Ureter (tissue), 1 donor: ENCODE measurements at places on chromosomes 5 and 9. TPM values are rescaled to one million over a fixed set of nuclear protein-coding genes. Genes with fewer than 3 reads are reported as not detected.

DNA sequence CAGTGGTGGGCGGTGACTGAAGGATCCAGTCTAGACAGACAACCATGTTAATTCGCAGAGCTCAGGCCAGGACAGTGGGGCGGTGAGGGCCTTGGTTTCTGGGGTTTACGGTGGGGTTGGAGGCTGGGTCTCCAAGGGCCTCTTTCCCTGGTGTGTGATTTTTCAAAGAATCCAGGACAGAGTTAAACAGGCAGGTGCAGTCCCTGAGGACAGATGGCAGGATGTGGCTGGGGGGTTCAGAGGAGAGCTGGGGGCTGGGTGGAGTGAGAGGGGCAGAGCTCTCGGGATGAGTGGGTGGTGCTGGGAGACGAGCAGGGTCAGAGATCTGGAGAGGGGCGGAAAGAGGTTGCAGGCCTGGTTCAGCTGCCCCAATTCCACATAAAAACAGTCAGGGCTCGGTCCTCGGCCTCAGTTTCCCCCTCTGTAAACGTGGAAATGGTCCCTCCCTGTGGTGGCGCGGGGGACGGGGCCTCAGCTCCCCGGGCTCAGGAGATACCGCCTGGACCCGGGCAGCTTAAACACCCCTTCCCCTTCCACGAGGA lies 145.9 kb downstream of the GAPVD1 start:
- no peak for DNase-seq

DNA sequence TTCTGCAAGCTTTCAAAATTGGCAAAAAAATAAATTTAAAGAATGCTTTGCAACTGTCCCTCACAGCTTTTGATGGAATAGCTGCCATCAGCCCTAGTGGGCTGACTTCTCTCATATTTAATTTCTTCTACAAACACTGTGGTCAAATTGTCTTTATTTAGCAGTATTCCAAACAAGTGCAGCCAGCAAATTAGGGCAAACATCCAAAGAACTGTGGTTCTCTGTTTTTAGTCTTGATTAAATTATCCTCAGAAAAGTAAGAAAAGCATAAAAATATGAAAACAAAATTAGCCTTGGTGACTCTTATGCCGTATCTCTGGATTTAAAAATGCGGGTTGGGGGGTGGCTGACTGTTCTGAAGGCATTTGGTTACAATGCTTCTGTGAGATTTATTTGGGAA lies 95.8 kb upstream of the RETREG1 start:
- DNase-seq, result no peak

- DNase-seq, result no peak
Observed at GRCh38 chr5:101860145-101860544, 435.9 kb downstream of the SLCO4C1 start.

DNA sequence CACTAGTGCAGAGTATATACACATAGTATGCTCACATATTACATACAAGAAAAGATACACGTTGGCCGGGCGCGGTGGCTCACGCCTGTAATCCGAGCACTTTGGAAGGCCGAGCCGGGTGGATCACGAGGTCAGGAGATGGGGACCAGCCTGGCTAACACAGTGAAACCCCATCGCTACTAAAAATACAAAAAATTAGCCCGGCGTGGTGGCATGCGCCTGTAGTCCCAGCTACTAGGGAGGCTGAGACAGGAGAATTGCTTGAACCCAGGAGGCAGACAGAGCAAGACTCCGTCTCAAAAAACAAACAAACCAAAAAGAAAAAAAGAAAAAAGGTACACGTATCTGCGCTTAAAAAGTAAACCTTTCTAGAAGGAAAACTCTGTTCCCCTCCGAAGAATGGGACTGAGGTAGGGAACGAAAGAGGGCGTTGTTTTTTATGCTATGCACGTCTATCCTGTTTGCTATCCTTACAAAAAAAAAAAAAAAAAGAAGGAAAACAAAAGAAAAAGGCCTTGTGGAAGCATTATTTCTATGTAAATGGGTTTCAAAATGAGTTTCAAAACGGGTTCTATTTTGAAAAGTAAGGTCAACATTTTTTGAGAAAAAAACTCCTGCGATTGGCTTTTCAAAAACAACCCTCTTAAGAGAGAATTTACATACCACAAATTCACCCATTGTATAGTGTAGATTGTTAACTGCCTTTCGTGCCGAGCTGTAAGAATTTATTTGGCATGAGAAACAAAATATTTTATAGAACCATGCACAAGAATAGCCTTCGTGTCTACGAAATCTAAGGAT lies 1.2 kb downstream of the AK3 start:
- DNase-seq, result no peak

- no peak for DNase-seq
Observed at GRCh38 chr5:164763206-164763605, 1257.8 kb downstream of the MAT2B start.

- no peak for DNase-seq
Observed at GRCh38 chr5:171464829-171465228, 45.4 kb downstream of the FGF18 start.

DNA sequence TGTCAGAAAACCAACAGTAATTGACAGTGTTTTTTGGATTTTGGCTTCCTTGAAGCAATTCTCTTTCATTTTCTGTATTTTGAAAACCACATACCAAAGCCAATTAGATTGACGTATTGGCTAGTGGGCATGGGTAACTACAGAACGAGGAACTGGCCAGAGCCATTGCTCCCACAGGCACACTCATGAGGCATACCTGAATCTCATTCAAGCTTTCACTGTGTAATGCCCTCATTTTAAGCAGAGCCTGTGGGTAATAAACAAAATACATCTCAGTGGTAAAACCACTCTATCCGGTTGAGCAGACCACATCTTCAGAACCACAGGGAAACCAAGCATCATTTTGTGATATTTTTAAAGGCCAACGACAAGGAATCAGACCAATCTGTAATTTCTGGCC lies 394.1 kb downstream of the ZNF608 start:
- DNase-seq, result no peak

- no peak for DNase-seq
Observed at GRCh38 chr9:121069396-121069795, 5.4 kb upstream of the CNTRL start.

DNA sequence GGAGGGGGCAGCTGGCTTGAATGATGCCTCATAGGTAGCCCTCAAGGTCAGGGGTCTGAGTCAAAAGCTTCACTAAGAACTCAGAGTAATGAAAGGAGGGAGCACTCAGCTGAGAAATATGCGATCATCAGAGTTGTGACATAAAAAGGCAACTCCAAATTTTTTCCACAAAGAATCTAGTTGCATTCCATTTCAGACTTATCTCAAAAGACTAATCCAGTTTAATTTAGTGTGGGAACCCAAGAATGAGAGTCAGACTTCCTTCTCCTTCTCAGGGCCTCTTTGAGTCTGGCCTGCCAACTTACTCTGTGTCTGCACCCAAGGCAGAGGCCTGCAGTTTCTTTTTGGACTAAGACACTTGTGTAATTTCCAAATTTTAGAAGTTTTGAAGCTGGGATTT lies 34.7 kb downstream of the GABRP start:
- DNase-seq, result no peak

DNA sequence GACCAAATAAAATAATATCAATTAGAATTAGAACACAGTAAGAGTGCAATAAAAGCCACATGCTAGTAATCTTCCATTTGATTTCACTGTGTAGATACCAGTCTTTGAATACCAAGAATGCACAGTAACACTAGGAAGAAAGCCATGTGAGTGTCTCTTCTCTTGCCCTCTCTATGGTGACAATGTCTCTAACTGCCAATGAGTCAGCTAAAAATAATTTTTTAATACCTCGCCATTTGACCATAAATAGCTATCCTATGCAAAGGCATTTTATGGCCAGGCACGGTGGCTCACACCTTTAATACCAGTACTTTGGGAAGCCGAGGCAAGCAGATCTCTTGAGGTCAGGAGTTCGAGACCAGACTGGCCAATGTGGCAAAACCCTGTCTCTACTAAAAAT lies 30.6 kb downstream of the EDIL3 start:
- DNase-seq, result no peak

- no peak for DNase-seq
Observed at GRCh38 chr9:25260046-25260445, 418.2 kb downstream of the TUSC1 start.

DNA sequence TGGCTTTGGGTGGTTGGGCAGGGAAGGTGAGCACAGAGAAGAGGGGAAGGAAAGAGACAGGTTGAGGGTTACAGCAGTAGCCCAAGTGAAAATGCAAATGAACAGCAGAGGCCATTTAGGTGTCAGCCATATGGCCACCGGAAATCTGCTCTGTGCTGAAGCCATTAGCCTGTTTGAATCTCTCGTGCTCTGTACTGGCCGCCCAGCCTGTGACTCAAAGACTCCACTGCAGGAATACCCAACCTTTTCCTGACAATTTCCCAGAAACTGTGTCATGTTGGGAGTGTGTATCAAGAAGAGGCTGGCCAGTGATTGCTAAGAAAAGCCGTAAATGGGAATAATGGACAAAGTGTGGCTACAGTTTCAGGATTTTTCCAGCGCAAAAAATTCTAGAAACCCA lies 35.9 kb upstream of the RAI14 start:
- no peak for DNase-seq

DNA sequence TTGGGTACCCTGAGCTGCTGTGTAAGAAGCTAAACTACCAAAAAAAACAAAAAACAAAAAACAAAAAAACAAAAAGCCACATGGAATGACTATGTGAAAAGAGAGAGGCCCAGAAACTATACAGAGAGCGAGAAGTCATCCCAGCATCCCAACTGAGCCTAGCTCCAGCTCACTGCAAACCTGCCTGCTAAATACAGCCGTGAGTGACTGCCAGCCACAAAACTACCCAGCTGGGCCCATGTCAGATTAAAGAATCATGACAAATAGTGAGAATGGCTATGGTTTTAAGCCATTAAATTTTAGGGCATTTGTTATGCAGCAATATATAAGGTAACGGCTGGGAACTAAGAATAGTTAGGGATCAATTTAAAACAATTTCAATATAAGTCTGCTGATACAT lies 335.1 kb upstream of the PDE4D start:
- no peak for DNase-seq

DNA sequence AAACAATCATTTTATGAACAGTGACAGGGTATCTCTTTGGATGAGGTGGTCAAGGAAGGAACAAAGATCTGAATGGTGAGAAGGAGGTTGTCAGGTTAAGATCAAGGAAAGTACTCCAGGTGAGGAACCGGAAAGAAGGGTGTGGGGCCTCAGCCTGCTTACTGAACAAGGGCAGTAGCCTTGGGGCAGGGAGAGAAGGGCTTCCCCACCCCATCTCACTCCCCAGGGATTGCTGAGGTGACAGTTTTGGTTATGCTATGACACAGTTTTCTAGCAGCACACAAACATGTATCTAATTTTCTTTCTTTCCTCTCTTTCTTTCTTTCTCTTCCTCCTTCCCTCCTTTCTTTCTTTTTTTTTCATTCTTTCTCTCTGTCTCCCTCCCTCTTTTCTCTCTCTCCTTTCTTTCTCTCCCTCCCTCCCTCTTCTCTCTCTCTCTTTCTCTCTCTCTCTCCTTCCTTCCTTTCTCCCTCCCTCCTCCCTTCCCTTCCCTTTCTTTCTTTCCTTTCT lies 4.1 kb upstream of the HDHD3 start:
- DNase-seq, result no peak

- DNase-seq, result no peak
Observed at GRCh38 chr9:4101667-4102066, 198.2 kb downstream of the GLIS3 start.

DNA sequence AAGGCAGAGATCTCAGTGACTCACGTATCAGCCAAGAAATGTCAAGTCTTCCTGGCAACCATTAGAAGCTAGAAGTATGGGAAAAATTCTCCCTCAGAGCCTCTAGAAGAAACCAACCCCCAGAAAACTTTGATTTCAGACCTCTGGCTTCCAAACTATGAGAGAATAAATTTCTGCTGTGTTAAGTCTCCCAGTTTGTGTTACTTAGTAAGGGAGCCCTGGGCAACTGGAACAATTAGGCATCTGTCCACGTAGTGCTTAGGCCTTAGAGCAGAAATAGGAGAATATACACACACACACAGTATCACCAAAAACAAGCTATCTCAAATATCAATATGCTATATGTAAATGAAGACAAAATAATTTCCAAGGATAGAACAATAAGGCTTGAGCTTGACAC lies 894.8 kb upstream of the CDH10 start:
- no peak for DNase-seq

DNA sequence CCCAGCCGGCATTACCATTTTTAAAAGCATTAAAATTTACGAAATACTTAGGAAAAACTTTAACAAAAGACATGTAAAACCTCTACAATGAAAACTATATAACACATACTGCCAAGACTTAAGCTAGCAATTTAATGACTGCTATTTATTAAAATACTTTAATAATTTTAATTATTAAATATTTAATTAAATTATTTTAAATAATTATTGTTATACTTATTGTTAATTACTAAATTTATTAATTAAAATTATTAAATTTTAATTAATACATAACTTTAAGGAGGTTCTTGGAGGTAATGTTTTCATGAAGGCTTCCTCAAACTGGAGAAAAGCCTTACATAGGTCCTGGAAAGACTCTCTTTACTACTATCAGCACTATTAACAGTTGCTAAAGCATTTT lies 47.5 kb downstream of the C5orf22 start:
- DNase-seq, result no peak

- peak; percentile 35 for DNase-seq
Observed at GRCh38 chr9:93091056-93091452, 5.0 kb upstream of the CARD19 start.

PTGDS gene
- 111 TPM for total RNA-seq

IQGAP2 gene
- 9.7 TPM for total RNA-seq

PCDHB14 gene
- 6.8 TPM for total RNA-seq

RALGPS1 gene
- total RNA-seq, result 48.8 TPM

FYB1 gene
- 17.9 TPM for total RNA-seq

SLC34A1 gene
- not detected for total RNA-seq

DNAJC18 gene
- 10.3 TPM for total RNA-seq
